ENCODE measurements at places on chromosomes 12 and 14.

DNA sequence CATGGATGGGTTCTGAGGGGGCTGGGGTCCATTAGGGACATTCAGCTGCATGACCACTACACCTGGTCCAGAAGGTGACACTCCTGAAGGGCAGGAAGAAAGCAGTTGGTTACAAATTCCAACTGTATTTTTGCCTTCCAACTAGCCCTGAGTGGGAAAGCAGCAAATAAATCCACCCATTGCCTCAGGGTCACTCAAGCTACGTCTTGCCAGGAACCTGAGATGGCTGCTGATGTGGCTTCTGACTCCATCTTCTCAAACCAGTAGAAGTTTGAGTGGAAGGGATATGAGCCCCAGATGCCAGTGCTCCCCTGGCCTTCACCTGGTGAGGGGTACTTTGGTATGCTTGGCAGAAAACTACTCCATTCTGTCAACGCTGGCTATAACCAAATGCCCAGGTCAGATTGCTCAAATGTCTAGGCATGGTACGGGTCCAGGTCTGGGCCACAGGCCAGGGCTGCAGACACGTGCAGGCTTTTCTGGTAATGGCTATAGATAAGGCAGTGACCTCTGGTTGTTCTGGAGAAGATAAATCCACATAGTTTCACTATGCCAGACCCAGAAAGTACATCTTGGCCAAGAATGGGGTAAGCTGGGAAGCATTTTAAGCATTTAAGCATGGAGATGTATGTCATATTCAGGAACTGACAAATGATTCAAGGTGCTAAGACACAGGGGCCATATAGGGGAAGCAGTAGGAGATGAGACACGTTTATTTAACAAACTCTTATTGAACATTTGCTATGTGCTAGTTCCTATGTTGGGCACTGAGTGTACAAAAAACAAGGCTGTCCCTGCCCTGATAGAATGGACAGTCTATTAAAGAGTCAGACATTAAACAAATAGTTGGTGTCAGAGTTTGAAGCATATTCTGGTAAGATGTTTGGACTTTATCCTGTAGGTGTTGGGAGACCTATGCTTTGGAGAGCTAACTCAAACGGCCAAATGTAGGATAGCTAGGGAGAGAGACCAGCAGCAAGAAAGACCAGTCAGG lies 8.3 kb upstream of the STAC3 start:
- DNase-seq = no peak

GRCh38 chr12:86697916-86698640 lies 441.9 kb upstream of the MGAT4C start:
- DNase-seq = no peak

- DNase-seq = no peak
Observed at GRCh38 chr14:53412819-53413675, 259.9 kb upstream of the DDHD1 start.

DNA sequence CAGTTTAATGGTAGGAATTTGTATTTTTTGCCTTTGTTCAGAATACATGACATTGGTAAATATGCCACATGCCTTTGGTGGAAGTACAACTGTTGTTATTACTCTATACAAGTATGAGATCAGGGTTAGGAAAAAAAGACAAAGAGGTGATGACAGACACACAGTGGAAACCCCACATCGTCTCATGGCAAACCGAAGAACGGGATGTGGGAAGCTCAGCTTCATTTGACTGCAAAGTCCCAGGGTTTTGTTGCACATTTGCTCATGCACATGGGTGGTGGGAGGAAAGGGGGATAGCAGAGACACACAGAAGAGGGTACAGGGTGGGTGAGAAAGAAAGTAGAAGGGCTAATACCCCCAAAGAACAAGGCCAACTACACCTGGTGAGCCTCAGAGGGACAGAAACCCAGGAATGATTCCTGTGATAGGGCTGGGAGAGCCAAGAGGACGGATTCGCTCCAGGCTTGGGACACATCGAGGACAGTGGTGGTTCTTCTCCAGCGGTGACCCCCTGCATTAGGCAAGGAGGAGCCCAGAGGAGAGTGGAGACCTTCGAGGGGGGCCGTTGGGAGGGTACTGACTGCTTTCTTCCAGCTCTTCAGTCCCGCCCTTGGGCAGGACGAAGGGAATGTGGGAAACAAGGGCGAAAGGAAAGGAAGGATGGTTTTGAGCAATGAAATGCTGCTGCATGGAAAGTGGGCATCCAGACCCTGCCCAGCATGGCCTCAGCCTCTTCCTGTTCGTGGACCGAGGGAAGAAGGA lies 8.1 kb downstream of the VAMP1 start:
- no peak for DNase-seq

GRCh38 chr12:106147956-106148355 lies 9.2 kb upstream of the NUAK1 start:
- DNase-seq = no peak

GRCh38 chr12:124236625-124237031 lies 58.3 kb upstream of the RFLNA start:
- no peak for DNase-seq

- DNase-seq = no peak
Observed at GRCh38 chr14:26448181-26448855, 149.5 kb downstream of the NOVA1 start.

- peak; percentile 82 for DNase-seq
Observed at GRCh38 chr14:58298477-58299400, at the start of gene ARID4A. Gene ARID4A, plus strand, starts transcription at chr14:58298555. Its CDS starts 1,300 bp downstream, at chr14:58299855.

DNA sequence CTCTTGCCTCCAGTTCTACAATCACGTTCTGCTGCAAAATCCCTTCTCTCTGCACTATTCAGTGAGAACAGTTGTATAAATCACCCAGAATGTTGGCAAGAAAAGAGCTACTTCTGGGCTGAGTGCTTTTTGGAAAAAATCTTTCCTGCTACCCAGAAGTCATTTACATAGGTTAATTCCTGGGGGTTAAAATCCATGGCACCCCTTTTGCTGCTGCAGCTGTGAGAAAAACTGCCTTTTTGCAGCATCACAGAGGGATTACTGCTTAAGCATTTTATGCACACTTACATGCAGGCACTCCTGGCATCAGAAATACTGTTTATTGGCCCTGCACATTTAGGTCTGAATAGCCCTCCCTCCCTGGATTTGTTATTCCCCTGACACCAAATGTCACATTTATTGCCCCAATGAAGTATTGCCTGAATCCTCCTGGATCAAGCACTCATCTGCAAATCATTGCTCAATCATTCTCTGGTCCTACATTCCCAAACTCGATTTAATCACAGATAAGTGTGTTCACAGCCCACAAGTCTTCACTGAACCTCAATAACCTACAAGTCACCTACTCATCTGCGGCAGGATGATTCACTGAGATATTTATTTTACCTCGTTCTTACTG lies 43.1 kb upstream of the CCDC196 start:
- no peak for DNase-seq

GRCh38 chr14:34750670-34751069 lies 36.3 kb upstream of the CFL2 start:
- DNase-seq = no peak

GRCh38 chr14:100807496-100807895 lies 18.4 kb upstream of the MEG3 start:
- no peak for DNase-seq

DNA sequence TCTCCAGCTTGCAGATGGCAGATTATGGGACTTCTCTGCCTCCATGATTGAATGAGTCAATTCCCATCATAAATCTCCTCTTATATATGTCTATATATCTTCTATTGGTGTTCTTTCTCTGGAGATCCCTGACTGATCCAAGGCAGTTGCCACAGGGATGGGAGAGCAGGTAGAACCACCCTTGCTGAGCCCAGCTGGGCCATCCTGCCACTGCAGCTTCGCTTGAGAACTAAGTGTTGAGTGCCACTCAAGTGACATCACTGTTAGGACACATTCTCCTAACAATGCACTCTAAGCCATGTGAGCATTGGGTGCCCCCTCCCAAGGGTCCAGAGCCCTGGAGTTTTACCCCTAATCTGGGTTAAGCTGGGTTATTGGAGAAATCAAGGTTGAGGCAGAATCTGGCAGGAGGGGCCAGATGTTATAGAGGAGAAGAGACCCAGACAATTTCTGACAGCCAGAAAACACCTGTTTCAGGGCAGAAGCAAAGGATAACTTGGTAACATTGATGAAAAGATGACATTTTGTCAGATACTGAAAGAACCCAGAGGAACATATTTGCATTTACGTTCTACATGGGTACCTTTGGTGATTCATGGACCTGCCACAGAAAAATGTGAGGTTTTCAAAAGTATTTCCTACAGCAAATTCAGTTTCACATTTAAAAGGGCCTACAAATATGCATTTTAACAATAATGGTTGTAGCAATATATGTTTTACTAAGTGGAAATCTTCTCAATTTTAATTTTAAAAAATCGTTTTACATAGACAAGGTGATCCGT lies 57.2 kb upstream of the MAX start:
- DNase-seq = no peak

DNA sequence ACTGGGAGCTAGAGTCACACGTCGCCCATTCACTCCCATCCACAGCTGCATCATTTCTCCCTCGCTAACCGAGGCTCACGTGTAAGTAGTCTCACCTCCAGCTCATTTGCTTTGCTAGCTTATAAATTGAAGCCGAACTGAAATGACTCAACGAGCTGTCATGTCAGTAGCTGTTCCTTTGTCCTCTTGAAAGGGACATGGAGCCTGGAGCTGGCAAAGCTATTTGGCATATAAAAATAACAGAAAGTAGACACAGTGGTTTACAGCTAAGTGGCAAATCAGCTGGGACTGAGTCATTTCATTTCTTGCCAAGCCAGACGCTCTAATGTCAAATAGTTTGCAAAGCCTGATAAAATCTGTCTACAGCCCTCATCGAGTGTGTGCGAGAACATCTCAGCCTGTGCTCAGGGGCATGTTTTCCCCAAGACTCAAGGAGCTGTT lies 114.4 kb upstream of the TMEM233 start:
- peak; percentile 5 for DNase-seq

DNA sequence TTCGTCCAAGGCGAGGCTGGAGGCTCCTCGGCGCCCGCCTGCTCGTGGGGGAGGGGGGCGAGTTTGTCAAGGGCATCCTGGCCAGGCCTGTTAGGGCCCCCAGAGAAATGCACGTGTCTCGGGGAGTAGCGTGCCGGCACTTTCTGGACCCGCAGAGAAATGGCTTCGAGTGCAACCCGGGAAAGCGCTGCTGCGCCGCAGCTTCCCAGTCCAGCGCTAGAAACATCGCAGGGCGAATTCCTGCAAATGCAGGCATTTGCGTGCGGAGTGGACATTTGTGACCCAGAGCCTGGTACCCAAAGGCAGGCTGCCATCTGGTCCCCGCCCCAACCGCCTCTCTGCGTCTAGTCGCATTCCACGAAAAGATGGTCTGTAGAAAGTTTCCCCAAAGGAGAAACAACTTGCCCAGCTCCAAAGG lies 756 bp downstream of the LGR5 start:
- no peak for DNase-seq

GRCh38 chr12:26987634-26988424 lies 26.4 kb downstream of the TM7SF3 start:
- no peak for DNase-seq

GRCh38 chr14:73714656-73715081 lies 485 bp upstream of the PNMA1 start:
- no peak for DNase-seq

GRCh38 chr14:58969951-58970751 lies 218.3 kb upstream of the DAAM1 start:
- DNase-seq = no peak

All from T-helper 2 cell (primary cell).